Activated B cell treated with CpG ODN at 0.5 μM for 24 hours (primary cell): ENCODE measurements at places on chromosomes 4 and X. TPM values are rescaled to one million over a fixed set of nuclear protein-coding genes. Genes with fewer than 3 reads are reported as not detected.

The INPP4B gene
- 0.11 and 0.22 TPM in 2 replicates for total RNA-seq

The SULT1E1 gene
- total RNA-seq, result not detected in 2 replicates

The BEND4 gene
- total RNA-seq, result 14.1 TPM in 2 replicates

The FAM133A gene
- not detected in 2 replicates for total RNA-seq

The XAGE1A gene
- total RNA-seq, result not detected in 2 replicates

The MAML3 gene
- total RNA-seq, result 1.9 and 2.6 TPM in 2 replicates

The DNAAF6 gene
- not detected in 2 replicates for total RNA-seq

DNA sequence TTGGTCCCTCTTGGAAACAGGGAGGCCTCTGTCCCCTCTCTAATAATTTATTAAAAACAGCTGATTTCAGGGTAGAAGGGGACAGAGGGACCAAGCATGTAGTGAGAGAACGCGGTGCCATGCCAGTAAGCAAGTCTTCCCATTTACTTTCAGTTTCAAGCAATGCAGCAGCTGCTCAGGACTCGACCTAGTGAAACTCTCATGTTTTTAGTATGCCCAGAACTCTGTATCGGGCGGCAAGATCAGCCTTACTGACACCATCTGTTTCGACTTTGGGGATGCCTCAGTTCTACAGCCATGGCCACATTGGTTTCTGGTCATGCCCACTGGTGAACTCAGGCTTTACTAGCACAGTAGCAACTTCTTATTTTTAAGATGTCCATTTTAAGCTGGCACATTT, 40.6 kb downstream of the ZNF81 start:
- H3K4me3 ChIP-seq, result no peak overlapping the region
- H3K36me3 ChIP-seq, result peaks cover 43% of the 10 kb centered on the region
- peaks cover 4% of the 10 kb centered on the region for H3K4me1 ChIP-seq
- no peaks in the 10 kb centered on the region for H3K27me3 ChIP-seq
- DNase-seq, result no peak

DNA sequence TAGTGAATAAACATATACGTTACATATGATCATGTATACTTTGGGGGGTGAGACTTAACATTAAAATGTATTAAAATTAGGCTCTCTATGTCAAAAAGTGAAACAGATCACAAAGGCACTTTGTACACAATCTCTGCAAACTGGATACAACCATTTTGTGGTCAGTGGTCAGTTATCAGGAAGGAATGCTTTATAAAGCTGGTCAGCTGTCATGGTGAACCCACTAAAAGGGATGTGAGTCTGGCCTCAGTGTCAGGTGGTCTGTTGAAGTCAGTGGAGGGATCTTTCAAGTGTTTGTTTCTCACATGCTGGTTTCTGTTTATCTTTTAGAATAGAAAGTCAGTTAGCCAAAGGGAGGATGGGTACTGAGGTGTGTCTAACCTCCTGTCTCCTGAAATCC, 875.5 kb upstream of the INTU start:
- no peaks in the 10 kb centered on the region for H3K36me3 ChIP-seq
- no peaks in the 10 kb centered on the region for H3K27me3 ChIP-seq
- DNase-seq, result no peak
- H3K27ac ChIP-seq, result no peak overlapping the region
- no peaks in the 10 kb centered on the region for H3K4me1 ChIP-seq

GRCh38 chrX:155747520-155747919, 133.6 kb upstream of the VAMP7 start:
- no peak for DNase-seq
- H3K36me3 ChIP-seq, result no peaks in the 10 kb centered on the region
- no peak overlapping the region for H3K4me3 ChIP-seq
- H3K4me1 ChIP-seq, result no peaks in the 10 kb centered on the region
- no peak overlapping the region for H3K27ac ChIP-seq
- no peaks in the 10 kb centered on the region for H3K27me3 ChIP-seq

DNA sequence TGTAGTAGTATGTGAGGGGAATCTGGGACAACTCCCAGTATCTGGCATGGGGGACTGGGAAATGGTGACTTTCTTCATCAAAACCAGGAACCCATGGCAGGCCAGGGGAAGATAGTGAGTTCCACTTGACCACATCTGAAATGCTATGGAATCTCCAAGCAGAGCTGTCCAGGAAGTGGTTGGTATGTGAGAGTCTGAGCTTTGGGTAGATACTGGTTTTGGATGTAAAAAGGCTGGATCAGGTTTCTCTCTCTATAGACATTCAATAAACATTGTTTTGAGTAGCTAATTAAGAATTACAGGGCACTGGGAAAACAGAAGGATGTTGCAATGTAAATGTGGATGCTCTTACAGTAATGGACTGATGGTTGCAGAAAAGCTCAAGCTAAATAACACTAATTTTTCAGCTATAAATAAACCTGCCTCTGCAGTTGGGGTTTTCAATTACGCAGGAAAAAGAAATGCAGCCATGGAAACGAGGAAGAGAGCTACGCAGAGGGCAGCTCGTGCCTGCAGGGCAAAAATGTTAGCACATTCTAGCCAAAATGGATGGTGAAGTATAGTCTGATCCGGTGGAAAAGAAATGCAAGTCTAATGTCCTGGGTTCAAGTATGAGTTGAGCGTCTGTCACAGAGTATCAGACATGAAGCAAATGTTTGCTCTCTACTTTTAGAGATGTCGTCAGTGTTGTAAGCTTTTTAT, 13.4 kb upstream of the CHRNA9 start:
- peaks cover 26% of the 10 kb centered on the region for H3K4me1 ChIP-seq
- no peak overlapping the region for H3K4me3 ChIP-seq
- DNase-seq, result no peak
- H3K27ac ChIP-seq, result no peak overlapping the region

DNA sequence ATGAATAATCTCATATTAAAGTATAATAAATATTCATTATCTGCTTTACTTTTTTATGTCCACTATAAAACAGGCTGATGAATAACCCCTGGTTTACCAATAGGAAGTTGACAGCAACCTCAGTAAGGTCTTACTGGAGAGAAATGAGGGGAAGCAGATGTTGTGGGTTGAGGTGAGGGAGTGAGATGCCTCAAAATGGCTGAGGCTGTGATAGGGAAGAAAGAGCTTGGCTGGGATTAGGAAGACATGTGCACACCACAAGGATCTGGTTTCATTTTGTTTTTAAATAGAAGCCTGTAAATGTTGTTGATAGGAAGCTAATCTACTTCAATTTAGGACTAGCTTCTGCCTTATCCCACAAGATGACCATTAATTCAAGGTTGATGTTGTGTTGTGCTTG, 14.4 kb upstream of the CYBB start:
- no peak for DNase-seq
- no peaks in the 10 kb centered on the region for H3K27me3 ChIP-seq
- no peaks in the 10 kb centered on the region for H3K36me3 ChIP-seq
- peak overlapping the region; percentile 32 for H3K27ac ChIP-seq
- no peak overlapping the region for H3K4me3 ChIP-seq

- no peaks in the 10 kb centered on the region for H3K4me1 ChIP-seq
- no peak for DNase-seq
- H3K36me3 ChIP-seq, result no peaks in the 10 kb centered on the region
- H3K27ac ChIP-seq, result no peak overlapping the region
- H3K27me3 ChIP-seq, result peaks cover 2% of the 10 kb centered on the region
Observed at GRCh38 chrX:50448565-50448964, 22.1 kb downstream of the DGKK start.

DNA sequence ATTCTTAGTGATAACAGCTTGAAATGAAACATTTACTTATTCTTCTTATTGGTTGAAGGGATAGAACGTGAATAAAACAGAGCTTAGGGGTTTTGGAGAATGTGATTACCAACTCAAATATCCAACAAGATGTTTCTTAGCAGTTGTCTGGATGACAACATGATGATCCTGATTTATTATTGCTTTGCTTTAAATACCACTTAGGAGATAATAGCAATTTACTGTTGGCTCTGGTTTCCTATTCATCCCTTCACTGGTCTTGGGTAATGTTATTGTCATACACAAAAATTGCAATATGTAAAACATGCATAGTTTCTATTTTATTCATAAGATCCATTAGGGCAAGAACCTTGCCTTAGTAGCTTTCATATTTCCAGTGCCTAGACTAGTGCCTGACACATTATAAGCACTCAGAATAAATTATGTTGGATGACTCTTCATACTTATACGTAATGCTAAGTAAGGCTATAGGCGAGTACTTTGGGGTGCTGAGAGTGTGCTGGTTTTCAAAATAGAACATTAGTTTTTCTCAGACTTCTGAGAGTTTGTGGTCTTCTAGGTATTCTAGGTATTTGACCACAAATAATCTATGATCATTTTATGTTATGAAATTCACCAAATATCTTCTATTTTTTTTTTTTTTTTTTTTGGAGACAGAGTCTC, 58.6 kb upstream of the PGRMC2 start:
- DNase-seq, result no peak
- no peaks in the 10 kb centered on the region for H3K27me3 ChIP-seq
- H3K4me1 ChIP-seq, result no peaks in the 10 kb centered on the region
- peaks cover 2% of the 10 kb centered on the region for H3K36me3 ChIP-seq

DNA sequence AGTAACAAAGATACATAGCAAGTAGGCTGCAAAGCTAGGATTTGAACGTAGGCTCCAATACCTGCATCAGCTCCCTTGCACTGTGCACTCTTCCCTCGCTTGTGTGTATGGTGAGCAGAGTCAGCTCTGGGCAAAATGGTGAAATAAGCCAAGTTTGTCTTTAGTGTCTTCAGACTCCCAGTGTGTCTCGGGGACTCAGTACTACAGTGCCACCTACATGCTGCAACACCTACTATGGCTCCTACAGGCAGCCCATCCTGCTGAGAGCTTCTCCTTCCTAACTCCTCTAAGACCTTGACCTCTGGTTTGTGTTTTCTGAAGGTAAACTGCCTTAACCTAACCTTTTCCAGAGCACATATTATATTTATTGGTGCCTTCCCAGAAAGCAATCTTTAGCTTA, 42.5 kb downstream of the RTL9 start:
- H3K4me3 ChIP-seq, result no peak overlapping the region
- H3K36me3 ChIP-seq, result no peaks in the 10 kb centered on the region
- H3K27ac ChIP-seq, result no peak overlapping the region
- peaks cover 4% of the 10 kb centered on the region for H3K27me3 ChIP-seq

GRCh38 chrX:133527415-133527814, 112.1 kb upstream of the GPC4 start:
- no peak for DNase-seq
- no peak overlapping the region for H3K4me3 ChIP-seq
- no peaks in the 10 kb centered on the region for H3K27me3 ChIP-seq
- no peaks in the 10 kb centered on the region for H3K4me1 ChIP-seq
- H3K36me3 ChIP-seq, result no peaks in the 10 kb centered on the region
- no peak overlapping the region for H3K27ac ChIP-seq

GRCh38 chr4:56931924-56932323, 24.2 kb downstream of the REST start:
- no peak overlapping the region for H3K4me3 ChIP-seq
- H3K36me3 ChIP-seq, result peaks cover 62% of the 10 kb centered on the region
- no peak overlapping the region for H3K27ac ChIP-seq

DNA sequence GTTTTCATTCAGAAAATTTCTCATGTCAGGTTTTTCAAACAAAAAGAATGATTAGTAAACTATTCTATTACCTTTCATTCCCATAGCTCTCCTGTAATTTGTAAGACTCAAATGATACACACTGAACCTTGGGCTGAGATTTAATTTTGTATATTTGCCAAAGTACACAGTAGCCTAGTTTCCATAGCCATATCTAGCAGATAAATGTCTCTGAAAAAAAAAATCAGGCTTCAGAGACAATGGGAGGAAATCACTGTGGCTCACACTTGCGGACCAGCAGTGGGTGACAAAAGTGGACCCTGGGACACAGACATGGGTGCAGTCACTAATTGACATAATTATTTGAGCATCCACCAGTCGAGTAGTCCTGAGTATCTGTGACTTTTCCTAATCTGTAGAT, 46.6 kb downstream of the MAOA start:
- no peak overlapping the region for H3K4me3 ChIP-seq
- H3K36me3 ChIP-seq, result no peaks in the 10 kb centered on the region
- DNase-seq, result no peak
- no peaks in the 10 kb centered on the region for H3K4me1 ChIP-seq
- H3K27ac ChIP-seq, result no peak overlapping the region
- H3K27me3 ChIP-seq, result peaks cover 5% of the 10 kb centered on the region

- H3K4me3 ChIP-seq, result no peak overlapping the region
- no peak overlapping the region for H3K27ac ChIP-seq
- H3K36me3 ChIP-seq, result no peaks in the 10 kb centered on the region
- H3K27me3 ChIP-seq, result peaks cover 6% of the 10 kb centered on the region
- no peaks in the 10 kb centered on the region for H3K4me1 ChIP-seq
Observed at GRCh38 chr4:88910101-88910500, 146.9 kb downstream of the FAM13A start.

DNA sequence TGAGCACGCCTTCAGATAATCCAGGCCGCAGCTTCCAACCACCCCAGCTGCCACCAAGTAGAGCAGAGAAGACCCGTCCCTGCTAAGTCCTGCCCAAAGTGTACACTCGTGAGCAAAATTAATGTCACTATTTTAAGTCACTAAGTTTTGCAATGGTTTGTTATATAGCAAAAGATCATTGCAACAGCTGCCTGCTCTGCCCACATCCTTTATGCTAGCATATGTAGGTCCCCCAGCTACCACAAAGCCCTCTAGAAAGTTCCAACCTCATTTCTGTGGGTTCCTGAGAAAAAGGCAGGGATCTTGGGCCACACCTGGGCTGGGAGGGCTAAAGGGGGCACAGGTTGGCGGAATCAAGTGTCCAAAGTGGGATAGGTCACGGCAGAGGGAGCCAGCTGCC, 346.9 kb downstream of the BCOR start:
- no peak overlapping the region for H3K4me3 ChIP-seq
- no peaks in the 10 kb centered on the region for H3K27me3 ChIP-seq
- no peak overlapping the region for H3K27ac ChIP-seq
- no peaks in the 10 kb centered on the region for H3K36me3 ChIP-seq

DNA sequence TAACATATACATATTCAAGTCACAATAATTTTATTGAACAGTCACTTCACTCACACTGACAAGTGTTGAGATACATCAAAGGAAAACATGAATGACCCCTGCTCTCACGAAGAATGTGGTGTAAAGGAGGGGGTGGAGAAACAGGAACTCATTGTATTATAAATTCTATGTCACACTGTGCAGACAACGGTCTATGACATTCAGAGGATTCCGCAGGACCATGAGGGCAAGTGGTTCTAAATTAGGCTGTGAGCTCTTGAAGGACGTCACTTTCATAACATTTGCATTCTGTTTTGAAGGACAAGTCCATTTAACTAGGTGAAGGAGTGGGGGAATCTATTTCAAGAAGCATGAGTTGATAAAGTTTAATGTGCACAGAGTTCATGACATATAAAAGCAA, 415.2 kb upstream of the HS3ST1 start:
- H3K27ac ChIP-seq, result no peak overlapping the region
- no peaks in the 10 kb centered on the region for H3K36me3 ChIP-seq
- DNase-seq, result no peak

DNA sequence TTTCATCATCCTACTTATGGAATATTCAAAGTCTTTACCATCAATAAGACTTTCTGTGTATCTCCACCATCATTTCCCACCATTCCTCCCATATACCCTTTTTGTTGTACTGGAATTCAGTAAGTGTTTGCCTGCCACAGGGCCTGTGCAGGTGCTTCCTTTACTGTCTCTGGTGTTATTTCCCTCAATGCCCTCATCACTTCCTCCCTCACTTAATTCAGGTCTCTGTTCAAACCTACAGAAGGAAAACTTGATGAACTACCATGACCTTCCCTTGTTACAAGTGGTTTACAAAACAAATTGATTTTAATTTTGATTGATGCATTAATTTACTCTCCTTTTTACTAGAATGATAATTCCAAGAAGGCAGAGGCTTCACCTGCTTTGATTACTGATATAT, 159.5 kb upstream of the FAT4 start:
- no peaks in the 10 kb centered on the region for H3K4me1 ChIP-seq
- H3K27ac ChIP-seq, result no peak overlapping the region
- H3K4me3 ChIP-seq, result no peak overlapping the region
- no peaks in the 10 kb centered on the region for H3K27me3 ChIP-seq
- no peaks in the 10 kb centered on the region for H3K36me3 ChIP-seq
- DNase-seq, result no peak

- H3K4me1 ChIP-seq, result no peaks in the 10 kb centered on the region
- DNase-seq, result no peak
- no peak overlapping the region for H3K27ac ChIP-seq
- H3K36me3 ChIP-seq, result no peaks in the 10 kb centered on the region
- H3K27me3 ChIP-seq, result peaks cover 4% of the 10 kb centered on the region
Observed at GRCh38 chr4:122480655-122481487, 24.3 kb upstream of the IL2 start.
